Calu3 (cell line): ENCODE measurements at places on chromosomes 3 and 15. TPM values are rescaled to one million over a fixed set of nuclear protein-coding genes. Genes with fewer than 3 reads are reported as not detected.
A peak's percentile ranks its signal among the peaks of the same experiment; 100 is the strongest.

- DNase-seq = no peak
Observed at GRCh38 chr3:108125550-108126071, 34.8 kb upstream of the CD47 start.

GRCh38 chr3:113152849-113153248 lies 58.5 kb upstream of the BOC start:
- DNase-seq = no peak

DNA sequence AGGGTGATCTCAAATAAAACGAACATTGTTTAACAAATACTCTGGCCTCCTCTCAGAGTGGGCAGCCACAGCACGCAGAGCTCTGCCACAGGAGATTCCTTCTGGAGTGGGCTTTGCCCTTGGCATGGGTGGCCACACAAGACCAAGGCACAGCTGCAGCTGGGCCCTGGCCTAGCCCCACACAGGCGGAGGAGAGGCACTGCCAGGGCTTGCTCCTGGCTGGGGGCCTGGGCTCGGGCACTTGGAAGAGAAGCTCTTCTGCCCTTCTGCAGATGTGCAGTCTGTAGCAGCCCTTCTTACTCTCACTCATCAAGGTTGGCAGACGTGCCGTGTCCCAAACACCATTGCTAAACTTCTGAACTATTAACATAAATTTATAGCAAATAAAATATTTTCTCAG lies 67.2 kb downstream of the CRTC3 start:
- DNase-seq = no peak

DNA sequence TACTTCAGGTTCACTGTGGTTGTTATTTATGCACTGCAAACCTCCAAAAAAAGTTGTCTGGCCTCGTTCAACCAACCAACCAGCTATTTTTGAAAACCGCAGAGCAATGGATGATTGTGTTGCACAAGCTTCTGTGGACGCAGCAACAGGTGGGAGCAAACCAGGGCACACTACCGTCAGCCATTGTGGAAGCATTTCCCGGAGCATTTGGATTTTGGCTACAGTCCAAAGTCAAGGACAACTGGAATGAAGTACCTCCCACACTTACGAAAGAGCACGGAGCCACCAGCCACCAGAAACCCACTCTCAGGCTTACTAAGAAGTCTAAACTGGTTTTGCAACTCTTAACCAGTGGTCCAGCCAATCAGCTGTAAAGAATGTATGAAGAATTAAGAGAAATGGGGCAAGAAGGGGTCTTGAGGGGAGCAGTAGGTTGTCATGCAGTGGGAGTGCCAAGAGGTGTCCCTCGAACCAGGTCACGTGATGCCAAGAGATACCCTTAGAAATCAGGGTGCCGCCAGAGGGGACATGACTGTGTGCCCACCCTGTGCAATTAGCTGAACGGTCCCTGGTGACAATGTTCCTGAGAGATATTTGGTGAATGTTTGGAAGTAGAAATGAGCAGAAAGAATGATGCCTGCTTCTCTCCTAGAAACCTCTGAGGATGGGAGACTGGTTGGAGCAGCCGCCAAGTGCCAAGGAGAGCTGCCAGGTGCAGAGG lies 68.9 kb upstream of the PCSK6 start:
- no peak for DNase-seq

DNA sequence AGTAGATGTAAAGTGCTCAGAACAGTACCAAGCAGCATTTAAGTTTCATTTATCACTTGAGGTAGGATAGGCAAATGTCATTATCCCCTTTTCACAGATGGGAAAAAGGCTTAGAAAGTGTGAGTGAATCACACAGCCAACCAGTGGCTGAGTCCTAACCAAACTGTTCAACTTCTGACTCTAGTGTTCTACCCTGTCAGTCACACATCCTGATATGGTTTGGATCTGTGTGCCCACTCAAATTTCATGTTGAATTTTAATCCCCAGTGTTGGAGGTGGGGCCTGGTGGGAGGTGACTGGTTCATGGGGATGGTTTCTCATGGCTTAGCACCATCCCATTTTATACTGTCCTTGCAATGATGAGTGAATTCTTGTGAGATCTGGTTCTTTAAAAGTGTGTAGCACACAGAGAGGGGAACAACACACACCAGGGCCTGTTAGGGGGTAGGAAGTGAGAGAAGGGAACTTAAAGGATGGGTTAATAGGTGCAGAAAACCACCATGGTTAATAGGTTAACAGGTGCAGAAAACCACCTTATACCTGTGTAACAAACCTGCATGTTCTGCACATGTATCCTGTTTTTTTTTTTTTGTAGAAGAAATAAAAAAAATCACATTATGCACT lies 304.7 kb downstream of the SUCLG2 start:
- no peak for DNase-seq

RASL12 gene
- total RNA-seq = 0.12 and 0.39 TPM in 2 replicates

GRCh38 chr3:137764001-137764433 lies at the start of gene SOX14:
TSS of gene SOX14 (plus strand) at chr3:137764315. CDS start at chr3:137764785, 470 bp downstream.
- DNase-seq = peak; percentile 80

DNA sequence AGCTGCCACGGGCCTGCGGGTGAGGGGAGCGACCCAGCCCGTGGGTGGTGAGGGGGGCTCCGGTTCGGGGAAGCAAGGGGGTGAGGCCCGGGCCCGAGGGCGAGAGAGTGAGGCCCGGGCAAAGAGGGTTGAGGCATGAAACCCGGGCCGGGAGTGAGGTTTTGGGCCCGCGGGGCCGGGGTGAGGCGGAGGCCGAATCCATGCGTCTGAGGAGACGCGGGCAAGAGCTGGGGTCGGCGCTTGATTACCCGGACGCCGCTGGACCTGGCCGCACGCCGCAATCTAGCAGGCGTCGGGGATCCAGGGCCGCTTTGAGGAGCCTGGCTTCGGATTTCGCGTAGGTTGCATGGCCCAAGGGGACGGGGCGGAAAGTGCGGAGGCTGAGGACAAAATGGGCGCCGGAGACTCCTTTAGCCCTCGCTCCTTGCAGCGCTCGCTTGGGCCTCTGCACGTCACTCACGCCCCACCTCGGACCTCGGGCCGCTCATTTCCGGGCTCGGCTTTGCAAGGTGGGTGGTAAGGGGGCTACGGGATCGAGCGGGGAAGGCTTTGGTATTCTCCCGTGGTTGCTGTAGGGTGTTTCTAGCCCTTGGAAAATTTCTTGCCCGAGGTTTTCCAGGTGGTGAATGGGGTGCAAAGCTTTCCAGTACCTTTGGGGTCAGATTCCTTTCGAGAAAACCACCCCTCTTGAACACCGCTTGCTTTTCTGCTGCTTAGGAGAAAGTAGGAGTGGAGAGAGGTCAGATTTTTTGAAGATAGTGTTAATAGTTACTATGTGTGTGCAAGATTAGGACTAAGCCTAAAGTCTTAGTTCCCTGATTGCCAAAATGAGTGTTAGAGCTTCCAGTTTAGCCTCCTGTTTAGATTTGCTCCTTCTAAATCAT lies 827 bp downstream of the SLC25A36 start:
- DNase-seq = peak; percentile 79

MITF gene
- 40.3 and 47.7 TPM in 2 replicates for total RNA-seq

DNA sequence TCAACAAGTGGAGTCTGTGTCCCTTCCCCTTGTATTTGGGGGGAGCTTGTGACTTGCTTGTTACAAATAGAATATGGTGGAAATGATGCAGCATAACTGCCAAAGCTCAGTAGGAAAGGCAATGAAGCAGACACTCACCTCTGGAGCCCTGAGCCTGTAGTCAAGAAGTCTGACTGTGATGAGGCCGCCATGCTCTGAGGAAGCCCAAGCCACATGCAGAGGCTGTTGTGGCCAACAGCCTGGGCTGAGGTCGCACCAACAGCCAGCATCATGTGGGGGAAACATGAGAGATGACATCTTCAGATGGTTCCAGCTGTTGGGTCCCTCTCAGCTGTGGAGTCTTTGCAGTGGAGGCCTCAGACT lies 161.4 kb downstream of the CHSY1 start:
- DNase-seq = no peak

- no peak for DNase-seq
Observed at GRCh38 chr3:170204509-170204908, 17.7 kb upstream of the PRKCI start.

DNA sequence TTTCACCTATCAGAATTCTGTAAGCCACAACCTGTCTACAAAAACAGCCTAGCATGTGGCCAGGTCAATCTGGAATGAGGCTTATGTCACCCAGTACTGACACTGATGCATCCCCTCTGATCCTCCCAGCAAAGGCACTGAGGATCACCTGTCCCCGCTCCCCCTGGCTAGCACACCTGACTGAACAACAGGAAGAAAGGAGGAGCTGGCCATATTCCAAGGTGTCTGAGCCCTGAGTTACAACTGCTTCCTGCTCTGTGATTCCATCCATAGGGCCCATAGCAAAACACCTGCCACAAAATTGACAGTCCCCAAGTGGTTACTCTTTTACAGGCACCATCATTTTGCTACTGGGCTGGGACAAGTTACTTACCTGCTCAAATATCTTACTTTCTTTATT lies 555.5 kb upstream of the CFAP20DC start:
- DNase-seq = no peak

GRCh38 chr3:13569641-13570390 lies 20.9 kb downstream of the FBLN2 start:
- DNase-seq = no peak

GOLGA8T gene
- total RNA-seq = not detected in 2 replicates

DNA sequence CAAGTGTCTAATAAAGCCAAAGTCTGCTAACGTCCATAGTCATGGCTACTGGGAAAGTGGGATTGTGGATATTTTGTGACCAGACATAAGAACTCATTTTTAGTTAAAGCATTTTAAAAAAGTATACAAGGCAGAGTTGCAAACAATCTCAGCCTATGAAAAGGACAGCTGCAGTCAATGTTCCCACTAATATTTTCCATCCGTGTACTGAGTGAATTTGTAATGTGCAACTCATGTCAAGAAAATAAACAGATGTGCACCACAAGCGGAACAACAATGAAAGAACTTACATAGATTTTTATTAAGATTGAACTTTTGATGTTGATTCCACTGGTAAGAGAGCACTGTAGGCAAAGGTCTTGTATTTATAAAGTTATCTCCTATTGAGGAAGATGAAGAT lies 231.3 kb upstream of the SEMA6D start:
- DNase-seq = no peak

- no peak for DNase-seq
Observed at GRCh38 chr3:115351193-115351592, 204.1 kb upstream of the ZBTB20 start.

SPINT1 gene
- total RNA-seq = 93.7 and 98.4 TPM in 2 replicates

DNA sequence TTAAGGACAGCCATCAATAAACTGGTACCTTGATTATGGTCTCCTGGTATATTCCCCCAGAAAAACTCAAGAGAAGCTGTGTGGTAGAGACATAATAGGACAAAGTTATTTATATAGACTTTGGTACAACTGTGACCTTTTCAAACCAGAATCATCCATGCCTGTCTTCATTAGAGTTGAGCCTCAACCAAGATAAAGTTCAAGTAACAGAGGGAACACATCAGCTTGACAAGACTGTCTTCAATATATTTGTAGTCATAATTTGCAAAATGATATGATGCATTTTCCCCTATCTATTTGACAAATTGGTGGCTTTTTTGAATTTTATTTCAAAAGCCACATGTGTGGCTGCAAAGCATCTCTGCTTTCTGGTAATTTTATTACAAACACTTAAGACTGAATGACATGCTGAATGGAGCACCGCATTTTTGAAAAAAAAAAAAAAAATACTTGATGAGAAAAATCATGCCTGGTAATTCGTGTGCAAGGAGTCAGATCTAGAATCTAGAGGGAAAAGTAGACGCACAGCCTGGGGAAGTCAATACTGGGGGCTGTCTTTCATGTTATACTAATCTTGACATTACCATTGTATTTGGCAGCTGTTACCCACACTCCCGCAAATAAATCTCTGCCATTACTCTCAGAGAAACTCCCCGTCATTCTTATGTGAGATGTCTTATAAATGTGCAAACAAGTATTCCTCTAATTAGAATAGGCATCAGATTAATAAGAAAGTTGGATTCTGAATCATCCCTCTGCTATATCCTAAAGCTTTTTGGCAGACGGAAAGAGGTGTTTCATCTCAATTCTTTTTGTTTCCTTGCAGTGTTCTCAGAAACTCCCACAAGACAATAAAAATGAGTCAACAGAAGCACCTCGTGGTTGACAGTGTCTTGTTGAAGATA lies 554.8 kb upstream of the CBLB start:
- no peak for DNase-seq

- no peak for DNase-seq
Observed at GRCh38 chr3:149895339-149895738, 75.4 kb downstream of the PFN2 start.

RHOV gene
- total RNA-seq = 4.2 and 4.9 TPM in 2 replicates

- no peak for DNase-seq
Observed at GRCh38 chr3:57852896-57853295, 96.8 kb downstream of the SLMAP start.

- no peak for DNase-seq
Observed at GRCh38 chr3:45462522-45463265, 74.3 kb downstream of the LARS2 start.

ATP13A5 gene
- total RNA-seq = 0.66 TPM in 1 of 2 replicates, not detected in the other

GRCh38 chr3:21447476-21448151 lies 303.4 kb downstream of the ZNF385D start:
- no peak for DNase-seq
